Fibroblast of pulmonary artery (primary cell): ENCODE measurements at places on chromosomes 3 and 15.

- DNase-seq: no peak
Measured at GRCh38 chr3:7752005-7752404, 749.6 kb upstream of the LMCD1 start.

- DNase-seq: no peak
Measured at GRCh38 chr3:29521293-29521692, 240.4 kb downstream of the RBMS3 start.

- no peak for DNase-seq
Measured at GRCh38 chr15:81502439-81502838, 128.4 kb upstream of the TMC3 start.

GRCh38 chr15:78211189-78211921, 23.0 kb downstream of the ACSBG1 start:
- peak; percentile 47 for DNase-seq

DNA sequence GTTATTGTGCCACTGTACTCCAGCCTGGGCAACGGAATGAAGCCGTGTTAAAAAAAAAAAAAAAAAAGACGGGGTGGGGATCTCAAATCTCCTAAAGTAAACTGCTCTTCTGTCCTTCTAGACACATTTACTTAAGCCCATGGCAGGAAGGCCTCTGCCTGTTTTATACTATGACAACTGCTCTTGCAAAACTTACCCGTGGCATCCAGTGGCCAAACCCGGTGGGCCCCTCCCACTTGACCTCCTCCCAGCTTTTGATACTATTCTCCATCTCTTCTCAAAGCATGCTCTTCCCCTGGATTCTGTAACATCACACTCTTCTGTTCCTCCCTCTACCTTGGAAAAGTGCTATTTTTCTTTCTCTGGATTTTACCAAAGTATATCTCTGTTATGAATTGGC, 112.2 kb downstream of the RFTN1 start:
- no peak for DNase-seq

DNA sequence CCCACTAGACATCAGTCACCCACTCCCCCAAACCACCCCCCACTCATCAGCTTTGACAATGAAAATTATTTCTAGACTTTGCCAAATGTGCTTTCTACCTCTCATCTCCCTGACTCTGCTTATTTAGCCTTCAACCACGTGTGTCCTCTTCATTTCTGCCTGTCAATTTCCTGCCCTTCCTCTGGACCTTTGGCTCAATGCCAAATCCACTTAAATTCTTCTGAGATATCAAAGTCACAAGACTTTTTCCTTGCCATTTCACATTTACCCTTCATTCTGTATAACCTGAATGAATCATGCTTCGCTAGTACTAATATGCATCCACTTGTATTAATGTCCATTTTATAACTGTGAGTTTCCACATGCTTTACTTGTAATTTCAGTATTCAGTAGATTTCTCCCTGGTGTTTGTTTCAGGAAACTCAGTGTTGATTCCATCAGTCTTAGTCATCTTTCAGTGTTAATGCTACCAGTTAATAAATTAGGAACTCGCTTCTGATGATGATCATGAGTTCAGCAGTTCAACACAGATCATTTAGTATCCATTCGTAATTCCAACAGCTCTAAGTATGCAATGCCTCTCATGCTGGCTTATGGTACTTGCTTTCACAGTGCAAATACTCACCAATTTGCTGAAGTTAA, 128.2 kb upstream of the OSTN start:
- peak; percentile 63 for DNase-seq

- no peak for DNase-seq
Measured at GRCh38 chr3:63613561-63613960, 38.9 kb upstream of the SNTN start.

DNA sequence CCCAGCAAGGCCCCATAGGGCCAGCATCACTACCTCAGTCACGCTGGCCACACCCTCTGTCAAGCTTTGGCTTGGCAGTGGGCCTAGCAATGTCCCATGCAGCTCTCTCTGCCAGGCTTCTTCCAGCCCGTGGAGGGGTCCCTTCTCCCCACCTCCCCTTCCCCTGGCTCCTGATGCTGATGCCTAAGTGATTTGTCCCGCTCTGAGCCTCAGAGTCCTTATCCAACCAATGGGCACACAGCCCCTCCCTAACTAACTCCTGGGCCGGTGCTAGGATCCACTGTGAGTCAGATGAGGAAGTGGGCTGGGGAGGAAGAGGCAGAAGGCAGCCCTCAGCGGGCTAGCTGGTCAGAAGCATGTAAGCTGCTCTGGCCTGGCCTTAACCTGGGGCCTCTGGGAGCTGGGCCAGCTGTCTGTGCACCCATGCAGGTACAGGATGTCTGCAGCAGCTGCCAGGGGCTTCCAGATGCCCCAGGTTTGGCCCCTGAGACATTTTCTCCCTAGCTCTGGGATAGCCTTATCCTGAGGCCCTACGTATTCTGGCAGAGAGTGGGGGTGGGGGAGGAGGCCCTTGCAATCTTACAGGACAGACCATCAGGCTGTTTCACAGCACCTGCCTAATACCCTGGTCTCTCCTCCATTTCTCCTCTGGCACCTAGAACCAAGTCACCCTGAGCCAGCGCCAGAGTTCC, 740 bp upstream of the ZBTB47 start:
- peak; percentile 73 for DNase-seq

- no peak for DNase-seq
Measured at GRCh38 chr15:96978937-96979473, 648.5 kb downstream of the NR2F2 start.

- no peak for DNase-seq
Measured at GRCh38 chr15:50143255-50143860, 24.3 kb upstream of the ATP8B4 start.

DNA sequence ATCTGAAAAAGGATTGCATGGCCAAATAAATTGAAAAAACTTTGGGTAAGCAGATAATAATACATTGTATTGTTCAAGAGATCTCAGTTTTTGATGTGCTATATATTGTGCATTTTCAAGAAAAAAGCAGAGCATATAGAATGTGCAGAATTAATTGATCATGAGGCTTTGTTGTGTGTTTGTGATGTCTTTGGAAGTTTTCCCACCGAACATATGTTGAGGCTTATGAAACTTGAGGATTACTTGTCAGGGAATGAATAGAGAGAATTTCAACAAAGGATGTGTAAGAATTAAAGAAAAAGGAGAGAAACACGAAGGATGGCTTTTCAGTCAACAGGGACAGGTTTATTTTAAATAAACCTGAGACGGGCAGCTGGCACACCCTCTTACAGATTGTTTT, 232.5 kb upstream of the POU1F1 start:
- no peak for DNase-seq

- DNase-seq: no peak
Measured at GRCh38 chr15:96243701-96244100, 86.8 kb upstream of the NR2F2 start.

- DNase-seq: no peak
Measured at GRCh38 chr3:17852217-17852616, 109.8 kb upstream of the TBC1D5 start.

DNA sequence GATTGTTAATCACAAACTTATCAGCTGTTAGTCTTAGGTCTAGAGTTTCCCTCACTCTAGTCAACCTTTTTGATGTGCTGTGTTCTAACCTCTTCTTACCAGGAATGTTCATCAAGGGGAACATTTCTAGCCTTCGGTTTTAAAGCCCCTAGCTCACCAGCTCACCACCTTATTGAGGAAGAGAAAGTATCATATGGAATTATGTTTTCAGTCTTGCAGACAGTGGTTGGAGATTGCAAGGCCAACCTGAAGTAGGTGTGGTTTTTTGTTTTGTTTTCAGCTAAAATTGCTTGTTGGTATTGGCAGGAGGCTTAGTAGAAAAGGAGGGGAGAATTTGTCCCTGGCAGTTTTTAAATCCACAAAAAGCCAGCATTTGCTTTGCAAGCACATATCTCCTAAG, 48.4 kb upstream of the CCDC80 start:
- no peak for DNase-seq

GRCh38 chr3:187932530-187932929, 187.3 kb upstream of the BCL6 start:
- DNase-seq: no peak

DNA sequence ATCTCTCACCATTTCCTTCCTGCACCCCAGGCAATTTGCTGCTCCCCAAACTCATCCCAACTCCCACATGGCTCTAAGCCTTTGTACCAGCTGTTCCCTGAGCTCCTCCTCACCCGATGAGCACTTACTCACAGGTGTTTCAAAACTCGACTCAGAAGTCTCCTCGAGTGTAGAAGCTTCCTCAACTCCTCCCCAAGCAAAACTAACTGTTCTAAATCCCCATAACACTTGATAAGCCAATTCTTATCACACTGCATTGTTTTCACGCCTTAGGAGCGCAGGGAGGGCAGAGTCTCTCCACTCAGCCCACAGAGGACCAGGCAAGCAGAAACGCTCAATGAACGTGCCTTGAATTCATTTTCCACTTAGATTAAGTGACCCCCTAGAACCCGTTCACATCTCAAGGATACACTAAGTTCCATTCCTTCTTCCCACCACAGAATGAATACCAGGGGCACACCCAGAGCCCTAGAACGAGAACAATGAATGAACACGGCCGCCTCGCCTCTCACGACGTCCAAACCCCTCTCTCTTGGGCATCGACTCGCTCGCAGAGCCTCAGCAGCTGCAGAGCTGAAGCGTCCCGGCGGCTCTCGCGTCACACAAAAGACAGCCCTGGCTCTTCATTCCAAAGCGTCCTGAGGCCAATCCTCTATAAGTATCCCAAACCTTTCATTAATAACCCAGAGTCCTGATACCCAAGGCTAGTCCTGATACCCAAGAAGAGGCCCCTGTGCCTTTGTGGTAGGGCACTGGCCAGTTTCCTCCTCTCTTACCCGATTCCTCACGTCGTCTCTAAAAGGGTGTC, 1.1 kb downstream of the RAF1 start:
- DNase-seq: peak; percentile 33

- no peak for DNase-seq
Measured at GRCh38 chr3:171257251-171258203, 202.7 kb downstream of the TNIK start.

DNA sequence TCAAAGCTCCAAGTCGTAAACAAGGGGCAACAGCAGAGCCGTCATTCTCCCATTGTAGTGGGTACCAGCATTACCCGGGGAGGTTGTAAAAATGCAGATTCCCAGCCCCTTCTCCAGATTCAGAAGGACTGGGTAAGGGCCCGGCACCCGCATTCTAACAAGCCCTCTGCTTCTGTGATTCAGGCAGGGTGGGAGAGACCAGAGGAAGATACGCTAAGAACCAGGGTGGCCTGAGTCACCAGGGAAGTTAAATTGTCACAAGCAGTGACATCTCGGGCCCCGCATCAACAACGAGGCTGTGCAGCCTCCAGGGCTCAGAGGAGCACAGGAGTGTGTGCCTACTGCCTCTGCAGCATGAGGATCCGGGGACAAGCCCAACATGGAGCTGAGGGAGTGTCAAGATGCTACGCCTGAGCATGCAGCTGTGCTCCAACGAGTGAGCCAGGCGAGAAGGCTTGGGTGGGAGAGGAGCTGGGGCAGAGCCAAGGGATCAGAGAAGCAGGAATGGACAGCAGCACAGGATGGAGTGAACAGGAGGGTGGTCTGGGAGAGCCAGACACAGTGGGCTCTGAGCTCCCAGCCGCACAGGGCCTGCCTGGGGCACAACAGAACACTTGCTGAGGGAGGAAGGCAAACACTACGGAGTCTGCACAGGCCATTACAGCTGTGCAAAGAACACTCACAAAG, 68.5 kb downstream of the CPN2 start:
- DNase-seq: no peak

DNA sequence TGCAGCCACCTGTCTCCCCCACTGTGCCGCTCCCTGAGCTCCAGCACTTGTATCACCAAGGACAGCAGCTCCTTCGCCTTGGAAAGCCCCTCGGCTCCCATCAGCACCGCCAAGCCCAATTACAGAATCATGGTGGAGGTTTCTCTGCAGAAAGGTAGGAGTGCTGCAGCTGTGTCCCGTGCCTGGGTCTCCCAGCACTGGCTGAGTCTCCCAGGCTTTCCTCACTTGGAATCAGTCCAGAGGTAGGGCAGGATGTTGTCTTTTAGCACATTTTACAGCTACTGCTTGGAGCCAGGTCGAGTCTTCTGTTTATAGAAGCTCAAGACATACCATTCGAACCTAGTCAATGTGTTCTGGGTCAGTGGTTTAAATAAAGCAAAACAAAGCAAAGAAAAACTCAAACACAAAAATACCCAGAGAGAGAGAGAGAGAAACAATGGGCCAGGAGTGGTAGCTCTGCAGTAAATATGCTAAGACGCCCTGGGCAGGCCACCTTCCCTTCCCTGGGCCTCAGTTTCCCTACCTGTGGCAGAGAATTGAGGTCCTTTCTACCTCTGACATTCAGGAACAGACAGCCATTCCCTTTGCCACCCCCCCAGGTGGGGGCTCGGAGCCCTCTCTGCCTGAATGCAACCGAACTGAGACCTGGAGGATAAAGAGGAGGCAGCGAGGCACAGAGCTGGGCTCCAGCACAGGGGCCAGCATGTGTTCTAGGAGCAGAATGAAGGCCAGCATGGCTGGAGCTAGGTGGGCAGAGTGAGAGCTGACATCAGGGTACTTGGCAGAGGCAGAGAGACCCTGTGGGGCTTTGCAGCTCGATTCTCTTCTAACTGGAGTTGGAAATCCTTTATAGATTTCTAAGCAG, 44.1 kb downstream of the STARD5 start:
- peak; percentile 22 for DNase-seq

DNA sequence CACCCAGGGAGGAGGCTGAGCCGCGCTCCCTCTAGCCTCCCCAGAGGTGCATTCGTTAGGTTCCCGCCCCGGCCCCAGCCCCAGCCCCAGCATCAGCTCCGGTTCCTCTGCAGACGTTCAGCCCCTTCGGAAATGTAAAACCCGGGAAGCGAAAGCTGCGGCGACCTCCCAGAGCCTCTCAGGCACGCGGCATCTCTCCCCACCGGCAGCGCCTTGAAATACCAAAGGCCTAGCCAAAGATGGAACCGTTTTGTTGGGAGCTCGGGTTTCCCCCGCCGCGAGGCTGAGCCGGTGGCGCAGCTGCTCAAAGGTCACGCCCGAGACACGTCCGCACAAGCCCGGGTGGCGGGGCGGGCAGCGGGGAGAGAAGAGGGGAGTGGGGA, 77.8 kb upstream of the HES1 start:
- peak; percentile 40 for DNase-seq
